ENCODE measurements at places on chromosomes 11 and 22. TPM values are rescaled to one million over a fixed set of nuclear protein-coding genes. Genes with fewer than 3 reads are reported as not detected.

The PDGFB gene
- total RNA-seq, result 4.3 TPM

The TTLL1 gene
- total RNA-seq, result 4.9 TPM

The TPST2 gene
- total RNA-seq, result 39.9 TPM

The TIMM10B gene
- 68.0 TPM for total RNA-seq
